ENCODE measurements at places on chromosomes 2 and 18. TPM values are rescaled to one million over a fixed set of nuclear protein-coding genes. Genes with fewer than 3 reads are reported as not detected.

DNA sequence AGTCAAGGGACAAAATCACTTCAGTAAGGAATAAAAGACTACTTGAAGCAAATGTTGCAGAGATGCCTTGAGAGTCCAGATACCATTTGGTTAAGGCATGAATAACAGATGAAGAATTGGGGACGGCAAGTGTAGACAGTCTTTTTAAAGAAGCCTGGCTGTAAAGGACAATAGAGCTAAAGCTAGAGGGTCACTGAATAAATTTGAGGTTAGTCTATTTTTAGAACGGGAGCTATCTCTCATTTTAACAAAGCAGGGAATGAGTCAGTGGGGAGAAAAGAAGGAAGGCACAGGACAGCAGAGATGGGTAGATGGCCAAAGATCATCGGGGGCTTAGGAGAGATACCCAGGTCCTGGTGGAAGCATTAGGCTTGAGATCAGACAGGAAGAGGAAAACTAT, 30.6 kb upstream of the CHN1 start:
- DNase-seq: no peak

GRCh38 chr2:10260130-10260529, 42.6 kb upstream of the HPCAL1 start:
- no peak for DNase-seq

DNA sequence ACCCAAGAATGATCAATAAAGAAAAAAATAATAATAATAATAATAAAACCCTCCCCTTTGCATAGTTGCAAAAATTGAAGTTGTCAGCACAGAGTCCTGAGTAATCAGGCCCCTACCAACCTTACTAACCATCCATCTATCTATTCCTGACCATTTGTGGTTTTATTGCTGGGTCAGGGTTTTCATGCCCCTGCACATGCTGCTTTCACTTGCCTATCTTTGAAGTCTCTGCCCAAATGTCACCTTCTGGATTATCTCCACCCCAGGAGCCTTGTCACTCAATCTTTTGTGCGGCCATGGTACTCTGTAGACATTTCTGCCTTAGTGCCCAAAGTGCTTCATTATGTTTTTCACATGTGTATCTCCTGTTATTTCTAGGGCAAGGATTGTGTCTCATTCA, 35.1 kb downstream of the SLC30A6 start:
- no peak for DNase-seq

- DNase-seq: no peak
These were observed 308.3 kb downstream of the MYCN start for GRCh38 chr2:16248571-16249105.

DNA sequence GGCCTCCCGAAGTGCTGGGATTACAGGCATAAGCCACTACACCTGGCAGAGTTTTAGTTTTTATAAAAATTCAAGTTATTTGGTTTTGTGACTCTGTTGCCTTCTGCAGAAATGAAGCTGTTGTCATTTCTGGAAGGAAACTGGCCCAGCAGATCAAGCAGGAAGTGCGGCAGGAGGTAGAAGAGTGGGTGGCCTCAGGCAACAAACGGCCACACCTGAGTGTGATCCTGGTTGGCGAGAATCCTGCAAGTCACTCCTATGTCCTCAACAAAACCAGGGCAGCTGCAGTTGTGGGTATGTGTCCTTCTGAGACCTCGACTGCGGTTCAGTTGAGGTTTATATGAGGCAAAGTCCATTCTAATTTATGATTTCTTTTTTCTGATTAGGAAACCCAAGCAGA, 7.2 kb downstream of the MTHFD2 start:
- DNase-seq: peak; percentile 45

- DNase-seq: no peak
These were observed 133.5 kb downstream of the TMEM182 start for GRCh38 chr2:102895376-102895775.

DNA sequence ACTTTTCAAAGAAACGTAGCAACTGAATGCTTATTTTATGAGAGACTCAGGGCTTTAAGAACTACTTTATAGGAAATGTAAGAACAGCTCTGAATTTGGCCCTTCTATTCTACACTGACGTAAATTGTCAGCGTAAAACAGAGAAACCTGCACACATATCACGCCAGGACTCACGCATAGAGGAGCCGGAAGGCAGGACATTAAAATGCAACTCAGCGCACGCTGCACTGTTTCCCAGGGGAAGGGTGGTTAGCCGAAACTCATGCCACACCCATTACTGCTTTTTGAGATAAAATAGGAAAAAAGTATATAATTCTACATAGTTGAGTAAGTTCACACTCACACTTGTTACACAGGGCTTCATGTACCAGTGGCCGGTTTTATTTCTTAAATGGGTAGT, 7.4 kb downstream of the TUBB6 start:
- DNase-seq: no peak

GRCh38 chr18:76620321-76621170, 125.5 kb upstream of the ZNF516 start:
- DNase-seq: peak; percentile 68

DNA sequence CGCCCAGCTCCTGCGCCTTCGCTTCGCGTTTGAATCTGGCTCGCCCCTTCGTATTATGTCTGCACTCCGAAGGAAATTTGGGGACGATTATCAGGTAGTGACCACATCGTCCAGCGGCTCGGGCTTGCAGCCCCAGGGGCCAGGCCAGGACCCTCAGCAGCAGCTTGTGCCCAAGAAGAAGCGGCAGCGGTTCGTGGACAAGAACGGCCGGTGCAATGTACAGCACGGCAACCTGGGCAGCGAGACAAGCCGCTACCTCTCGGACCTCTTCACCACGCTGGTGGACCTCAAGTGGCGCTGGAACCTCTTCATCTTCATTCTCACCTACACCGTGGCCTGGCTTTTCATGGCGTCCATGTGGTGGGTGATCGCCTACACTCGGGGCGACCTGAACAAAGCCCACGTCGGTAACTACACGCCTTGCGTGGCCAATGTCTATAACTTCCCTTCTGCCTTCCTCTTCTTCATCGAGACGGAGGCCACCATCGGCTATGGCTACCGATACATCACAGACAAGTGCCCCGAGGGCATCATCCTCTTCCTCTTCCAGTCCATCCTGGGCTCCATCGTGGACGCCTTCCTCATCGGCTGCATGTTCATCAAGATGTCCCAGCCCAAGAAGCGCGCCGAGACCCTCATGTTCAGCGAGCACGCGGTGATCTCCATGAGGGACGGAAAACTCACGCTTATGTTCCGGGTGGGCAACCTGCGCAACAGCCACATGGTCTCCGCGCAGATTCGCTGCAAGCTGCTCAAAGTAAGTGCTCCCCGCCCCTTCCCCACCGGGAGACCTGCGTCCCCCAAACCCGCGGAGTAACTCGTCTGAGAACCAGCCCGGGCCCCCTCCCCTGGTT, 453 bp downstream of the KCNJ3 start:
- no peak for DNase-seq

DNA sequence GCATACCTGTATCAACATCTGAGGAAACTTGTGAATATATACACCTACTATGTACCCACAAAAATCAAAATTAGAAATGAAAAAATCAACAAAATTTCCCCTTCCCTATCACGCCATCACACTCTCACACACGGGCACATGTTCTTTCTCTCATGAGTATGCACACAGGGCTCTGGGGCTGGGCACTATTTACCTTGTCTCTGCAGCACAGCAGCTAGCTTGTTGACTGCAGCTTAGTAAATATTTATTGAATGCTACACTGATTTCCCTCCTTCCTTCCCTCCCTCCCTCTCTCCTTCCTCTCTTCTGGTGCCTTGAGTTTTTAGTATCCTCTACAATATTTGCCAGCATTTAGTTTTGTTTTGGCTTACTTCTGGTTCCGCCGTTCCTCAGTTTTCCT, 182.7 kb upstream of the LHCGR start:
- no peak for DNase-seq

- no peak for DNase-seq
These were observed 178.5 kb upstream of the SESTD1 start for GRCh38 chr2:179443180-179443579.

GRCh38 chr18:36203360-36203895, 16.1 kb downstream of the MOCOS start:
- no peak for DNase-seq

- DNase-seq: no peak
These were observed 12.7 kb downstream of the KCNF1 start for GRCh38 chr2:10924441-10924840.

GRCh38 chr2:197937814-197938213, 133.4 kb downstream of the PLCL1 start:
- no peak for DNase-seq

- DNase-seq: peak; percentile 81
These were observed 66.8 kb upstream of the ASAP2 start for GRCh38 chr2:9139491-9140443.

DNA sequence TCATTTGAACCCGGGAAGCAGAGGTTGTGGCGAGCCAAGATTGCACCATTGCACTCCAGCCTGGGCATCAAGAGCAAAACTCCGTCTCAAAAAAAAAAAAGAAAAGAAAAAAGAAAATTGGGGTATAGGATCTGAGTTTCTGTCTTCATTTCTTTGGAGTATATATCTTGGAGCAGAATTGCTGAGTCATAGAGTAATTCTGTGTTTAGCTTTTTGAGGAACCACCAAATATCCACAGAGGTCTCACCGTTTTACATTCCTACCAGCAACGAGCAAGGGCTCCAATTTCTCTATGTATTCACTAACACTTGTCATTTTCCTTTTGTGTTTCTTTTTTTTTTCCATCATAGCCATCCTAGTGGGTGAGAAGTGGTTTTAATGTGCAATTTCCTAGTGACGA, 87.6 kb upstream of the TEX51 start:
- DNase-seq: no peak

DNA sequence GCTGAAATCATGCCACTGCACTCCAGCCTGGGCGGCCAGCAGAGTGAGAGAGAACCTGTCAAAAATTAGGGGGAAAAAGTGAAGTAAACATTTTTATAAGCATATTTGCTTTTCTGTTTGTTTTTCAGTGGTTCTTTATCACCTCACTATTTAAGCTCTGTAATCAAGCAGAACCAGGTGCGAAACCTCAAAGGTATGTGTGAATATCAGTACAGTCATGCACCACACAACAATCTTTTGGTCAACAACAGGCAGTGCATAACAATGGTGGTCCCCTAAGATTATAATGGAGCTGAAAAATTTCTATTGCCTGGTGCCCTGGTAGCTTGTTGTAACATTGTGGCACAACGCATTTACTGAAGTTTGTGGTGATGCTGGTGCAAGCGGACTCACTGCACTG, 167.4 kb upstream of the STON1 start:
- DNase-seq: no peak

DNA sequence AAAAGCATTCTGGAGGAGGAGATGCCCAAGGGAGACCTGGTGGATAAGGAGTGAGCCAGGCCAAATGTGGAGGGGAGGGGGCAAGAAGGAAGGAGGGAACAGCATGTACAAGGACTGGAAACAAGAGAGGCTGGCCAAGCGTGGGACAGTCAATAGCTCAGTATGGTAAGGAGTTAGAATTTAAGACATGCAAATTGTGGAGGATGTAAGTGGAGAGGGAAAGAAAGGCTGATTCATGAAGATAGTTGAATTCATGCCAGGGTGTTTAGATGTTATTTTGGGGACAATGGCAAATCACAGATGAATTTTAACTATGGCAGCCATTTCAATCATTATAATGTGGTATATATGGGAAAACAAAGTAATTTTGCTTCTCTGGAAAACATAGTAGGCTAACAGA, 462.3 kb downstream of the MEIS1 start:
- DNase-seq: no peak

Gene REG1A
- total RNA-seq: not detected

Gene ESPNL
- total RNA-seq: 0.09 TPM

Gene ELAC1
- total RNA-seq: 10.1 TPM

Gene WDR35
- 4.7 TPM for total RNA-seq

Gene STEAP3
- not detected for total RNA-seq

Gene C18orf54
- total RNA-seq: 8.0 TPM

Gene CYTIP
- total RNA-seq: 233 TPM

Gene ZNF521
- not detected for total RNA-seq

Gene STPG4
- 0.19 TPM for total RNA-seq

Gene MAPRE3
- total RNA-seq: 1.9 TPM

Gene ABCG5
- total RNA-seq: not detected

Gene PCARE
- total RNA-seq: not detected

Measured in activated naive CD8-positive, alpha-beta T cell treated with anti-CD3 and anti-CD28 coated beads, Interleukin-2, amount 10 ng/mL, durations not matched to agents 7 days and 5 days (primary cell).